ENCODE measurements at places on chromosomes 2 and 18.
A peak's percentile ranks its signal among the peaks of the same experiment; 100 is the strongest.

- DNase-seq: no peak
These were observed 70.6 kb downstream of the EMILIN2 start for GRCh38 chr18:2917259-2918047.

DNA sequence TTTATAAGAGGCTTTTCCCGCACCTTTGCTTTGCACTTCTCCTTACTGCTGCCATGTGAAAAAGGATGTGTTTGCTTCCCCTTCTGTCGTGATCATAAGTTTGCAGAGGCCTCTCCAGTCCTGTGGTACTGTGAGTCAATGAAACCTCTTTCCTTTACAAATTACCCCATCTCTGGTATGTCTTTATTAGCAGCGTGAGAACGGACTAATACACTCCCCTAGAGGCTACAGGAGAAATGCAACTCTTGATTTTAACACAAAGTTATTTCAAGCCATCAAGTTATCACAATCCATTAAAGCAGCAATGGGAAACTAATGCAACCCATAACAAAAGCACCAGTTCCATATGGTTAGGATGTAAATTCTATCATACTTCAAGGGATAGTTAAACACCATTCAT lies 1378.8 kb upstream of the DDX18 start:
- DNase-seq: no peak

GRCh38 chr2:239303711-239304532 lies 96.9 kb downstream of the HDAC4 start:
- DNase-seq: no peak

- no peak for DNase-seq
These were observed 10.0 kb downstream of the MYCN start for GRCh38 chr2:15950088-15950952.

DNA sequence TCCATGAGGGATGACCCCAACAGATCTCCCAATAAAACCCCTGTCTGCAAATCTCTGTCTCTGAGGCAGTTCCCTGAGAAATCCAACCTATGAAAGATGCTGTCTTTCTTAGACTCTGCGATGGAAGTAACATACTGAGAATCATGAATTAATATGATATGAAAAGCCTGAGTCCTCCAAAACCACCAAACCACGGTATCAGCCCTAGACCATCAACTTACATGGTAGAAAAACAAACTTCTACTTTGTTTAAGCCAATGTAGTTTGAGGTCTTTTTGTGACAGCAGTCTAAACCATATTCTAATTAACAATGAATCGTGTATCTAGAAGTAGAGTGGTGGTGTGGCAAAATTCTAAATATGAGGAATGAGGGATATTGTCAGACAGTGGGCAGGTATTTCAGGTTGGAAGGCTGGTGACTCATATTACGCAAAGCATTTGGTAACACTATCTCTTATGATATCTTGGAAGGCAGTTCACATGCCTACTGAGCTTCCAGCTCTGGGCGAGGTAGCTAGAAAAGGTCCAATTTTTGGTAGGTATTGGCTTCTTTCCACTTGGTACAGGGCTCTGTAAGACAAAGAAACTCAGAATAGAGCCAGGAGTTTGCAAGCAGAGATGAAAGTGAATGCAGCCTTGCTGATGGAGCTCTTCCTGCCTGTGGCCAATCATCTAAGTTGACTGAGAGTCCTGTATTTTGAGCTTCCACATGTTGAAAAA lies 215.8 kb downstream of the ZFP36L2 start:
- DNase-seq: no peak

GRCh38 chr2:233964581-233964980 lies 47.4 kb downstream of the TRPM8 start:
- peak; percentile 32 for DNase-seq

- no peak for DNase-seq
These were observed 226.7 kb upstream of the PKDCC start for GRCh38 chr2:41821167-41821566.

- peak; percentile 88 for DNase-seq
These were observed 90.3 kb upstream of the TMEM17 start for GRCh38 chr2:62596061-62596921.

- DNase-seq: no peak
These were observed 184.2 kb downstream of the PDE1A start for GRCh38 chr2:182242609-182243008.

DNA sequence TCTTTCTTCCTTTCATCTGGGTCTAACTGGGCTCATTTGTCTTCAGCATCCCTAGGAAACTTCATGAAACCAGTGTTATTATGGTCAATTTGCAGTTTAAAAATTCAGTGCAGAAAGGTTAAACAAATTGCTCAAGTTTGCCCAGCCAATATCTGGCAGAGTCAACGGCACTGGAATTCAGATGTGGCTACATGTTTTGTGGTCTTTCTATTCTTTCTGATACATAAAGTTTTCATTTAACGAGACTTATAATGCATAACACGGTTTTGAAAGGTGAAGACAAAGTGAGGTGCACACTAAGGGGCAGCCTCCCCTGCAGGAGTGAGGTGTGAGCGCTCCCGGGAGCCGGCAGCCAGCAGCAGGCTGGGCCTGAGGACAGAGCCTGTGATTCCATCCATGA lies 164.6 kb downstream of the RTP5 start:
- DNase-seq: no peak

DNA sequence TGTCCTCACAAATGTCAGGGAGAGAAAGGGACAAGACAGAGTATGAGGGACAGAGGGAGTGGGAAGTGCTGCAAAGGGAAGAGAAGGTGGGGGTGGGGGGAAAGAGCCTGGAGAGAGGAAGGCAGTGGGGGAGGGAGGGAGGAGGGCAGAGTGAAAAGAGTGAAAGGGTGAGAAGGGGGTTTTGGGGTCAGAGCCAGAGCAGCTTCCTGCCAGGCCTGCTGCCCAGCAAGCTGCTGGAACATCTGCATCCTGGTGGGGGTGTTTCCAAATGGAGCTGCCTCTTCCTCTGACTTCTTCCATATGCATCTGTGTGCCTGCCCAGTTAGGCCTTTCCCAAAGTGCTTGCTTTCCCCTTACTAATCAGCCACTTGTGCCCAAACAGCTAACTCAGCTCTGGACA lies 94.3 kb upstream of the CELF4 start:
- no peak for DNase-seq

GRCh38 chr2:16196687-16197503 lies 256.5 kb downstream of the MYCN start:
- no peak for DNase-seq

DNA sequence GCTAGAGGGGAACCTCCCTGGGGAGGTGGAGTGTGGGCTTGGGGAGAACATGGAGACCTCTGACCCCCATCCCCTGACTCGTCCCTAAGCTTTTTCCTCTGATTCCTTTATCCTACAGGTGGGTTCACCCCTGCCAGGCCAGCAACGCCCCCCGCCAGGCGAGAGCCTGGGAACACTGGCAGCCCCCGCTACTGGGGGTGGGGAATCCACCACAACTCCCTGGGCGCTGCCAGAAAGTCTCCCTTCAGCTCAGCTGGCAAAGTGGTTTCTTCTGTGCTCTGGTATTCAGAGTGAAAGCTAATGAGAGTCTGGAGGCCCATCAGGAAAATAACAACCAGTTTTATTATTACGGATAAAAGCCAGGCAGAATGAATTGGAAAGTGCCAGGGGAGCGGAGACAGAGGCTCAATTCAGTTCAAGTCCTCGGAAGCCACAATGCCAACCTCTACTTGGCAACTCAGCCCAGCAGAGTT lies 2.8 kb downstream of the DIPK1C start:
- no peak for DNase-seq

DNA sequence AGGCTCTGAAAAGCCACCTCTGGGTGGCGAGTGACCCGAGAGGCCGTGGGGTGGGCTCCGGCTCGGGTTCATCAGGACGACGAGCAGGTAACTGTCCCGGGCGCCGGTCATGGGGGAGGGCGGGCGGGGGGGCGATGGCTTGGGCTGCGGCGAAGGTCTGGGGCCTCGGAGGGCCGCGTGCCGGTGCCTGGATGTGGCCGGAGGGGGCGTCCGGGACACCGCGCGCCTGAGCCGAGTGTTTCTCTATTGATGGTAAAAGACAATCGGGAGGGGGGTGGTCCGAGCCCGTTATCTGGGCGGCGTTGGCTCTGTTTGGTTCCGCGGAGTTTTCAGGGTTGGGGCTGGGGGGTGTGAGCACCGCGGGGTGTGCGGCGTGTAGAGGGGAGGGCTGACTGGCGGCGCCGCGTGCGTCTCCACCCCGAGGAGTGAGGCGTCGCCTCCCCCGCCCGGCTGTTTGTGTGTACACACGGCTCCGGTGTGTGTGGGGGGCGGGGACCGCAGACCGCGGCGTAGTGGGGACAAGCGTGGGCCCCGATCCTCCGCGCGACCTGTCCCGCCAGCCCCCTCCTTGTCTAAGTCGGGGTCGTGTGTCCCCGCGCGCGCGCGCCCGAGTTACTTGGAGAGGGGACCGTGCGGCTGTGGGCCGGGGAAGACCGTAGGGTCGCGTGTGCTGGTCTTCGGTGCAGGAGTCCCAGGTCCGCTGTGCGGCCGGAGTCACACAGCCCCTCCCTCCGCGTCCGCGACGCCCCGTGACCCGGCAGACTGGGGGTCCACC lies 1.6 kb downstream of the CTIF start:
- peak; percentile 56 for DNase-seq

Data from AG08395 (cell line).